HL-60 (cell line): ENCODE measurements at places on chromosomes 11 and 22.

DNA sequence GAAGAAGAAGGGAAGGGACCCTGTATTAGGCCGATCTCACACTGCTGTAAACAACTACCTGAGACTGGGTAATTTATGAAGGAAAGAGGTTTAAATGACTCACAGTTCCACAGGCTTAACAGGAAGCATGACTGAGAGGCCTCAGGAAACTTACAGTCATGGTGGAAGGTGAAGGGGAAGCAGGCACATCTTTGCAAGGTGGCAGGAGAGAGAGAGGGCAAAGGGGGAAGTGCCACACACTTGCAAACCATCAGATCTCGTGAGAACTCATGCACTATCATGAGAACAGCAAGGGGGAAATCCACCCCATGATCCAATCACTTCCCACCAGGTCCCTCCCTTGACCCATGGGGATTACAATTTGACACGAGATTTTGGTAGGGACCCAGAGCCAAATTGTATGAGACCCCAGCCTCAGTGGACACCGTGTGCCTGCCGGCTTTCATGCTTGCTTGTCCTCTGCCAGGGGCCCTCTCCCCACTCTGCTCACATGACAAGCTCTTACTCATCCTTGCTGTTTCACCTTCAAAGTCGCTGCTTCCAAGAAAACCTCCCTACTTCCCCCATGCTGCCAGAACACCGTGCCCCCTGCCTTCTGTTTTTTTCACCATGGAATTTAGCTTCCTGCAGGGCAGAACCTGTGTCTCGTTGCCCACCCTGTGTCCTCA is 23.3 kb upstream of the PPFIA1 start:
- DNase-seq, result peak; percentile 35

GRCh38 chr11:91717169-91717568 is 507.4 kb upstream of the FAT3 start:
- no peak for DNase-seq

- no peak for DNase-seq
Observed at GRCh38 chr22:46635756-46636155, 15.6 kb downstream of the GRAMD4 start.

GRCh38 chr11:10273738-10274137 is 20.3 kb downstream of the SBF2 start:
- no peak for DNase-seq

DNA sequence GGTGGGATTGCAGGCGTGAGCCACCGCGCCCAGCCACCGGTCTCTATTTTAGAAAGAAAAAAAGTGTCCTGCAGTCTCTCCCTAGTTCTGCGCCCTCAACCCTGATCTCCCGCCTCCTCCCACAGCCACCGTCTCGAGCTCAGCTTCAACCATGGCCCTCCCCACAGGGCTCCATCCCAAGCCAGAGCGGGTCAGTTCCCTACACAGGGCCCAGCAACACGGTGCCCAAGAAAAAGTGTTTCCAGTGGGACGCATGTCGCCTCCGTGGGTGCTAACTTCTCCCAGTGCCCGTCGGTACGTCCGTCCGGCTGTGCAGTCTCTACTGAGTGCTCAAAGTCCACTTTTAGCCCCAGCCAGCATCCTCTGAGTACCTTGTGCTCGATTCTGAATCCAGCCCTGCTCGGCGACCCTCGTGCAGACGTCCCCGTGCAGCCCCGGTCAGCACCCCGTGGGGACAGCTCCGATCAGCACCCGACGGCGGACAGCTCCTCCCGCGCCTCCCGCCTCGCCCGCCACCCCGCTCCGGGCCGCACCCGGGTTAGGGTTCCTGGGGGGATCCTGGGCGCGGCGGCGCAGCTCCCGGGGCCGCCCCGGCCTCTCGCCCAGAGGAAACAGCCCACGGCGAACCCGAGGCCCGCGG is 657 bp upstream of the MAPK8IP2 start:
- DNase-seq, result no peak

- DNase-seq, result peak; percentile 34
Observed at GRCh38 chr11:76857781-76858410, 2.8 kb upstream of the ACER3 start.

- DNase-seq, result peak; percentile 18
Observed at GRCh38 chr11:43359422-43359818, 700 bp downstream of the TTC17 start.

DNA sequence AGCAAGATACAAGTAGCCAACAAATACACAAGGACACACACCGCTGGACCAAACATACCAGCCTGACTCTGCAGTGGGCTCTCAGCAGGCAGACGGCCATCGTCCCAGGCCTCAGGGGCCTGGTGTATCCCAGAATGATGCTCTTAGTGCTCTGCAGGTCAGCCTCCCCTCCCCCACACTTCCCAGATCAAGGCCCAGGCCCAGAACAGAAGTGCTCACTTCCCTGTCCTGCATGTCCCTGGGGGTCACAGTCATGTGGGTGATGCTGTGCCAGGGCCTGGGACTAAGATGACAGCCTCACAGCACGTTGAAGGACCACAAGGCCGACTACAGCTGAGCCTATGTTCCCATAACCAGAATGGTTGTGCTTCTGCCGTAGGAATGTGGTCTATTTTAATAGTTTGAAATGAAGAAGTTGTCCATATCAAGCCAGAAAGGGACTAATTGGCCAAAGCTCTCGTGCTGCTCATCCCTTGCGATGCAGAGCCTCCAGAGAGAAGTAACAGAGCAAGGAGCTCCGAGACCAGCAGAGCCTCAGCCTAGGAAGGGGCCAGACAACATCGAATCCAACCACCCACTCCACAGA is 48.6 kb downstream of the GAB4 start:
- no peak for DNase-seq

DNA sequence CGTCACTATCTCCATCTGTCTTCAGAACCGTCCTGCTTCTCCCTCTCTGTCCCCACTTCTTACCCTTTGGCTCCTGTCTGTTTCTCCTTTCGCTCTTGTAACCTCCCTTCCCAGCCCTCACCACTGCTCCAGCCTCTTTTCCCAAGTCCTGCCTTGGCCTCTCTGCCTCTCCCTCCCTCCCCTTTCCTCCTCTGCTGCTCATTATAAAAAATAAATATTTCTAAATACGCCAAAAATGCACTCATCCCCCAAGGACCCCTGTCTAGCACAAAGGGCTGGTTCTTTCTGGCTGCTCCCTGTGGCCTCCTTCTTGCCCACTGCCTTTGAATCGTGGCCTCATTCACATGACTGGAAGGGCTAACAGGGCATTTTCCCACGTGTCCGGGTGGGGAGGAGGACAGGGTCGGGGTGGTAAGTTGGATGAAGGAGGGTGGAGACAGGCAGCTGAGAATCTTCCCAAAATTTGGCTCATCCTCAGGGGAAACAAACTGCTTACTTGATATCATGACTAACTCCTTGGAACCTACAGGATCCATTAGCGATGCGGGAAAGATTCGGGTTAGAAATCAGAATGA is 26.4 kb upstream of the OAF start:
- DNase-seq, result no peak

- no peak for DNase-seq
Observed at GRCh38 chr11:116100016-116100415, 595.8 kb upstream of the CADM1 start.

DNA sequence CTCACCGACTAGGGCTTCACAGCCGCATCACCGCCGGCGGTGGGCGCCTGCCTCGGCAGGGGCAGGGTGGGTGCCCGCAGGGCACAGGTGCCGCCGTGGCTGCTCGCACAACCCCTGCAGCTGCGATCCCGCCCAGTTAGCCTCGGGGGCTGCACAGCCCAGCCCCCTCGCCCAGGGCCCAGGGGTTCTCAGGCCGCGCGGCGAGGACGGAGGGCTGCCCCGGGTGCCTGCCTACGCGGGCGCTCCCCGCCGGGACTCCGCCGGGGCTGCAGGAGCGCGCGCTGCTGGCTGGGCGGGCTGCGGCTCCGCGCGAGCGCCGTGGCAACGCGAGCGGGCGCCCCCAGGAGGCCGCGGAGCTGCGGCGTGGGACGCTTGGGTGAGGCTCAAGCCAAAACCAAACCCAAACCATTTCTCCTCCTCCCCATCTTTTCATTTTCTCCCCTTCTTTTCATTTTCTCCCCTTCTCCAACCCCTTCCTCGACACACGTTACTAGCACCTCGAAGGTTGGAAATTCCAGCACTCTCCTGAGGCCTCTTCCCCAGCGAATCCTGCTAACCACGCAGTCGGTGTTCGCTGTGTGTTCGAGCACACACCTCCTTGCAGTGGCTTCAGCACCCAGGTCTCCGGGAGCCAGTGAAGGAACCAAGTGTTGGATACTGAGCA is at the start of gene MICAL3:
Gene MICAL3, minus strand, starts transcription at position 286 of the 664 bp plus-strand sequence. CDS start 117,749 bp downstream, outside the sequence.
- peak; percentile 18 for DNase-seq

GRCh38 chr11:34749666-34750659 is 129.1 kb downstream of the EHF start:
- DNase-seq, result no peak

DNA sequence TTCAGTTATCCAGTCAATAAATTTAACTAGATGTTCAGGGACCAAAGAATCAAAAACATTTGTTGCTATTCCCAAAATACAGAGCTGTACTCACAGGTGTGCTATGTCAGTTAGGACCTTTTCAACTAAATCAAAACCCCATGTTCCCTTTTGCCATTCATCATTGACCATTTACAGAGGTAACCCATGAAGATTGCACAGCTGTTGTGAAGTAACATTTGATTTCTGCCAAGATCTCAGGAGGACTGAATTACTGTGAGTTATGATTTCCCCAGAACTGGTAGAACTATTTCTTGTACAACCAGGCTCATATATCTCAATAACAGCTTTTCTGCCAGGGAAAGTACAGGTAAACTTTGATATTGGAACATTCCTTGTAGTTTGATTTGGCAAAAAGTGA is 131.1 kb upstream of the FIBIN start:
- no peak for DNase-seq

DNA sequence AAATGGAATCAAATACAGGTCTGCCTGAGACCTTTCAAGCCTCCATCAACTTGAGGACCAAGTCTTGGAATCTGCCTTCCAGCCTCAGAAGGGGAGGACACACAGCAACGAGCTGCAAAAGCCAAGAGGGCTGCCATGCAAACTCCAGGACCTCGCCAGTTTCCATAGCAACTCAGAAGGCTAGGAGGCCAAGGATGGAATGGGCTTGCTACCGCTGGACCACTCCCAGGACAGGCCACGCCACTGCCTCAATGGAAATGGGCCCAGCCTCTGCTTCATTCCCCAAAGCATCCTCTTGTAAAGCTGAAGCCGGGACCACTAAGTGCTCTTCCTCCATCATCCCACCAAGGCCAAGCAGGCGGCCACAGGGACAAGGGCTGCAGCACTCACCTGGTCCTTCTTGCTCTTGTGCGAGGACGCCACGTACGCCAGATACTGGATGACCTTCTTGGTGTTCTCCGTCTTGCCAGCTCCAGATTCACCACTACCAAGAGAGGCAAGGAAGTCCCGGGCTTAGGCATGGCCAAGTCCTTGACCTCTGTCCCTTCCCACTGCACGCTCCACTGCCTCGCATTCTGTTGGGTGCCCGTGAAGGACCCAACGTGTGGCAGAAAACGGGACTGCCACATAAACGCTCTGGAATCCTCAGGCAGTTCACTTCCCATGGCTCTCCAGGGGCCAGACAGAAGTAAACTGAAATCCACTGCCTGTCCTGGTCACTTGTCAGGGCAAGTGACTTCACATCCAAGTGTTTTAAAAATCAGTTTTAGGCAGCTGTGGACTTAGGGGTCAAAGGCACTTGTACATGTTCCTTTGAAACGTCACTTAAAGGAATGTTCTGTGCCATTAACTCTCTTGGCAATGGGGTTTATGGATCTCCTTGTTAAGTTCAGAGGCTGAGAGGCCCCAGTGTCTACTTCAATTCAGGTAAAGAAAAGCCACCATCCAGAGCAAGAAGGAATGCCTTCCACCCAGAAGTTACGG is 61.3 kb downstream of the MYH9 start:
- no peak for DNase-seq

DNA sequence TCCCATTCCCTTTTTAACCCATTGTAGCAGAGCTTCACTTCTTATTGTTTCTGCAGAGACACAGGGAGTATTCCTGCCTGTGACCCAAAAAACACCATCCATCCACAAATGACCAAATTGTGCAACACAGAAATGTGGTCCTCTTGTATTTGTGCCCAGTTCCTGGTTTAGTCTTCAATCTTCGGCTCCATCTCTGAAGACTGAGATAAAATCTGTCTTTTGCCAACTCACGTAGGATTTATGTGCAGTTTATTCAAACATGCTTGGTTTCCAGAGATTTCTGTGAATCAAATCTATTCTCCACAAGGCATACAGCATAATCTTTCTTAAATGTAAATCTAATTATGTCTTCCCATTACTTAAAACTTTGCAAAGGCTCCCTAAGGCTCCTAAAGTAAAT is 307.0 kb downstream of the AASDHPPT start:
- DNase-seq, result no peak

- no peak for DNase-seq
Observed at GRCh38 chr22:46578824-46579561, 41.2 kb upstream of the GRAMD4 start.

- DNase-seq, result no peak
Observed at GRCh38 chr11:133984828-133985227, 28.1 kb upstream of the IGSF9B start.

- no peak for DNase-seq
Observed at GRCh38 chr11:31856248-31856647, 45.1 kb upstream of the PAX6 start.

DNA sequence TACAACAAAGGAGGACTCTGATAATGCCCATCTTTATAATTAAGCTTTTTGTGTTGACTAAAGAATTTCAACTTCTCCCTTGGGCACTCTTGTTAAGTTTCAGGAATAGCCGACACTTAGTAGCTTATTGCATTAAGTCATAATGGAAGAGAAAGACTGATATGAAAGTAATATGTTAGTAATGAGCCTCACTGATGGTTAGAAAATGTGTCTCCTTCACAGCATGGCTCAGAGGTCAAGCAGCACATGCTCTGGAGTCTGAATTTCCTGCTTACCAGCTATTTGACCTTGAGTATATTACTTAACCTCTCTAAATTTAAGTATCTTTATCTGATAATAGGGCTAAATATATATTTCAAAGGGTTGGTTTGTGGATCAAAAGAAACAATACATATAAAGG is 39.0 kb downstream of the PDGFD start:
- no peak for DNase-seq

GRCh38 chr11:133162227-133162626 is 370.1 kb downstream of the OPCML start:
- DNase-seq, result no peak

DNA sequence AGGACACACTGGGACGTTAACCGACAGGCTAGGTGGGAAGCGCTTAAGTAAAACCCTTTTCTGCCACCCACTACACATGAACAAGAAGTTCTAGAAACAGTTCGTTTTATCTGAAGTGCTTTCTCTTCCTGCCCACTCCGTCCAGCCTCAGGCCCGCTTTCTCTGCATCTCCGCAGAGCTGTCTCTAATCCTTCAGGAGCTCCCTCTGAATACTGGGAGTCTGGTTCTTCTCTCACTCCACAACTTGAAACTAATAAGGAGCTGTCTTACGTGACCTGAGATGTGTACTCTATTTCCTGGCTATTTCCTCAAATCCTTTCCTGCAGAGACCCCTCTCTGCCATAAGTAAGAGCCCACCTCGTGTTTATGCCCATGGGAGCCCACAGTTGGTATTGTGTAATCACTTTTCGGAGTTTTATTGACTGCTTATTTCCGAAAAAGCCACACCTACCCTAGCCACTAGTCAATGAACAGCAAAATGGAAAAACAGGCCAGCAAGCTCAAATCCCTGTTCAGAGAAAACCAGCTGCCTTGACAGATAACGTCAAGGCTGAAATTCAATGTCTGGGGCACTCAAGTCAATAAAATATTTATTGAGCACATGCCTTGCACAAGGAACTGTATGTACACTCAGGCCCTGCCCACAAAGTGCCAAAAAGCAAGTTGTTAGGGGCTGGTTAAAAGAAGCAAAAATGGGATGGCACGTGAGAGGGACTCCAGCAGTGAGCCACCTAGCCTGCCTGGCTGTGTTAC is 4.9 kb downstream of the PC start:
- no peak for DNase-seq

- no peak for DNase-seq
Observed at GRCh38 chr11:37407461-37407860, 809.4 kb upstream of the RAG2 start.

- no peak for DNase-seq
Observed at GRCh38 chr11:71186806-71187205, 65.6 kb downstream of the SHANK2 start.
